ENCODE measurements at places on chromosomes 12 and 14.

GRCh38 chr12:118436002-118436730, 59.8 kb downstream of the SUDS3 start:
- H3K4me1 ChIP-seq = no peaks in the 10 kb centered on the region
- DNase-seq = no peak
- H3K36me3 ChIP-seq = no peaks in the 10 kb centered on the region
- no peak overlapping the region for H3K4me3 ChIP-seq

DNA sequence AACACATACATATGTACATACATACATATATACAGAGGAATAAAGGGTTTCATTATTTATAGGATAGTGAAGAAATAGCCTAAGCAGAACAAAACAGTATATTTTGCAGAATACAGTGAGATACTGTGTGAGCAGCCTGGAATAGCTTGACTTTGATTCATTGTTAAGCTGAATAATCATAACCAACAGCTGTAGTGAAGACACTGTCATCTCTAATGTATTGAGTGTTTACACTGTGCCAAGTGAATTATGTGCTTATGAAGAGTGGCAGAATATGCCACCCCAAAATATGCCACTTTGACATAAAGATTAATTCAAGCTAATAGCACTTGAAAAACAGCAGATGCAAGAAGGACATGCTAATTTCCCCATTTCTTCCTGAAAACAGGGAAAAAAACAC, 48.2 kb upstream of the LRFN5 start:
- no peaks in the 10 kb centered on the region for H3K36me3 ChIP-seq
- H3K4me3 ChIP-seq = no peak overlapping the region
- H3K27ac ChIP-seq = no peak overlapping the region
- no peaks in the 10 kb centered on the region for H3K4me1 ChIP-seq
- no peak for DNase-seq

GRCh38 chr14:97804056-97804455, 1006.9 kb downstream of the VRK1 start:
- H3K4me1 ChIP-seq = no peaks in the 10 kb centered on the region
- no peaks in the 10 kb centered on the region for H3K36me3 ChIP-seq
- no peaks in the 10 kb centered on the region for H3K27me3 ChIP-seq
- DNase-seq = no peak

DNA sequence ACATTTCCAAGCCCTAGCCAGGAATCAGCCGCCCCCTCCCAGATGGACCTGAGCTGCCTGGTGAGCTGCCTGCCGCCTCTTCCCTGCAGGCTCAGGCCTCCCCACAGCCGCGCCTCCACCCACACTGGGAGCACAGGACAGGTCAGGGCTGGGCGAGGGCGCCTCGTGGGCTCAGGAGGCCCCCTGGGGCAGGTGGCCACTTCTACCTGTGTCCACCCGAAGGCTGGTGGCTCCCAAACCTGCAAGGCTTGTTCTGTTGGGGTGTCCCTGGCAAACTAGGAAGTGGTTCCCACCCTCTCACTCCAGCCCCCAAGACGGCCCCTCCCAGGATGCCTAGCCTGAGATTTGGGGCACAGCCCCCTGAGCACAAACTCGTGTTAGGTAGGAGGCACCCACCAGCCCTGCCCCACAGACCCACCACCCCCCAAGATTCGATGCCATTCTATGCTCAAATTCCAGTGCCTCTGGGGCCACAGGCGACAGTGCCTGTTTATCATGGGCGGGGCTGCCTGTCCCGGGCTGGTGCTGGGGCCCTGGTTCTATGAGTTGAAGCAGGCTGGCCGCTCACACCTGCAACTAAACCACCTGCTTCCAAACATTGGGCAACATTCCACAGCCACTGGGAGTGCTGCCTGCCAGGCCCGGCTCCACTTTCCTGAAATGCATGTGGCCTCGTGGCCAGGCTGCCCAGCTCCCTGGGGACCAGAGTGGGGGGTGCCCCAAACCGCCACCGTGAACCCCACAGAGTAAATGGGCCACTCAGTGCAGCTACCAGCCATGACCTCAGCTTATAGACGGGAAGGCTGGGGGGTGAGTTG, 6.8 kb downstream of the MMP17 start:
- no peak overlapping the region for H3K27ac ChIP-seq
- H3K4me1 ChIP-seq = peaks cover 23% of the 10 kb centered on the region
- peaks cover 50% of the 10 kb centered on the region for H3K27me3 ChIP-seq
- no peaks in the 10 kb centered on the region for H3K36me3 ChIP-seq
- H3K4me3 ChIP-seq = no peak overlapping the region

- DNase-seq = no peak
- H3K27me3 ChIP-seq = no peaks in the 10 kb centered on the region
- peak overlapping the region; percentile 19 for H3K4me3 ChIP-seq
Measured at GRCh38 chr12:57133916-57134315, 5.6 kb downstream of the LRP1 start.

GRCh38 chr12:93552427-93552826, 20.0 kb upstream of the SOCS2 start:
- no peak overlapping the region for H3K27ac ChIP-seq
- no peak overlapping the region for H3K4me3 ChIP-seq
- H3K27me3 ChIP-seq = no peaks in the 10 kb centered on the region
- no peaks in the 10 kb centered on the region for H3K36me3 ChIP-seq
- H3K4me1 ChIP-seq = no peaks in the 10 kb centered on the region
- no peak for DNase-seq

- no peak overlapping the region for H3K4me3 ChIP-seq
- H3K27me3 ChIP-seq = no peaks in the 10 kb centered on the region
- H3K4me1 ChIP-seq = peaks cover 16% of the 10 kb centered on the region
- no peaks in the 10 kb centered on the region for H3K36me3 ChIP-seq
- DNase-seq = no peak
Measured at GRCh38 chr12:96386794-96387193, 13.4 kb downstream of the CDK17 start.

- H3K36me3 ChIP-seq = peaks cover 27% of the 10 kb centered on the region
- peak overlapping the region; percentile 65 for H3K4me3 ChIP-seq
- peak overlapping the region; percentile 98 for H3K27ac ChIP-seq
Measured at GRCh38 chr12:55728186-55728938, 447 bp downstream of the CD63 start.

DNA sequence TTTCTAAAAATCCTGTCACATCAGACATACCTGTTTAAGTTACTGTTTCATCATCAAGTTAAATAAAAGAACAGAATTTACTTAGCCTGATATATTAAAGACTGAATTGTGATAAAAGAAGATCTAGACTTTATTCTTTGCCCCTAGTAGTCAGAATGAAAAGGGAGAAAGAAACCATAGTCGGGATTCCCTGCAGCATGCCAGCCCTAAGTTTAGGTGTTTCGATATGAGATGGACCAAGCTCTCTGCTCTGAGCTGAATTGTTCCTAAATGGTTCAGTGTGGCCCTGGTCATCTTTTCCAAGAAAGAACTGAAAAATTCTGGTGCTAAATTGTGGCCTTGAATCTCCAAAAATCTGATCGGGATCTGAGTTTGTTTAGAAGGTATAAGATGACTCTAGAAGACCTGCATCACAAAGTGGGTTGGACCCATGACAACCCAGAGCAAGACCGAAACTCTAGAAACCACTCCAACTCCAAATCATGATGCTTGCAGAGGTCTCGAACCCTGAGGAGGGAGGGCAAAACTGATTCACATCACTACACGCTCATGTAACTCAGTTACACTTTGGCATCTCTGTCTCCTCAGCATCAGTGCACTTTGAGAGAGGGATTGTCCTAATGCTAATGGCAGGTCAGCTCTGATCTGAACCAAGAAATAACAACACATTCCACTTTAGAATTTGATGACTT, 15.7 kb downstream of the PTGER2 start:
- no peaks in the 10 kb centered on the region for H3K27me3 ChIP-seq
- no peak overlapping the region for H3K27ac ChIP-seq
- H3K4me1 ChIP-seq = peaks cover 11% of the 10 kb centered on the region
- DNase-seq = no peak
- H3K4me3 ChIP-seq = no peak overlapping the region

- H3K27me3 ChIP-seq = peaks cover 5% of the 10 kb centered on the region
- H3K4me1 ChIP-seq = no peaks in the 10 kb centered on the region
- no peaks in the 10 kb centered on the region for H3K36me3 ChIP-seq
- H3K27ac ChIP-seq = no peak overlapping the region
- no peak for DNase-seq
Measured at GRCh38 chr14:59913187-59913586, 6.8 kb upstream of the LRRC9 start.

GRCh38 chr12:67501362-67501761, 147.2 kb upstream of the DYRK2 start:
- no peaks in the 10 kb centered on the region for H3K27me3 ChIP-seq
- H3K27ac ChIP-seq = no peak overlapping the region
- H3K4me3 ChIP-seq = no peak overlapping the region
- H3K4me1 ChIP-seq = no peaks in the 10 kb centered on the region
- H3K36me3 ChIP-seq = no peaks in the 10 kb centered on the region
